ENCODE measurements at places on chromosomes 12 and 14. TPM values are rescaled to one million over a fixed set of nuclear protein-coding genes. Genes with fewer than 3 reads are reported as not detected.

GLIPR1L2 gene
- 1.6 TPM for total RNA-seq

GRCh38 chr12:24230061-24230701 lies 280.7 kb upstream of the SOX5 start:
- DNase-seq, result no peak

DNA sequence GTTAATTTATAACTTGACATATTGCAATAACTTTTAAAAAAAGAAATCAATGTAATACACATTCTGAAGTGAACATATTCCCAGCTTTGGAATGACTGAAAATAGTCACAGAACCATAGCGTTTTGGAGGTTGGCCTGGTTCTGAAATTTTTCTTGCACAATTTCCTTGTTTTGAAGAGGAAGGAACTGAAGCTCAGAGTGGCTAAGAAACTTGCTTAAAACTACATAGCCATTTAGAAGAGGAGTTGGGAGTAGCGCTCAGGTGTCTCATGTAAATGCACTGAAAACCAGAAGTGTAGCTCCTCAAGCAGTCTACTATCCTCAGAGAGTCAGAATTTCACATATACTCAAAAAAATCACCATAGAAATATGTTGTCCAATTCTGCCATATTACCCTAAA lies 41.2 kb downstream of the SLC38A1 start:
- no peak for DNase-seq

FIGNL2 gene
- total RNA-seq, result 0.32 TPM

GTF2H3 gene
- 38.7 TPM for total RNA-seq

GRCh38 chr12:75482646-75483045 lies 2.1 kb downstream of the GLIPR1 start:
- DNase-seq, result peak; percentile 40

OASL gene
- total RNA-seq, result 0.54 TPM

DNA sequence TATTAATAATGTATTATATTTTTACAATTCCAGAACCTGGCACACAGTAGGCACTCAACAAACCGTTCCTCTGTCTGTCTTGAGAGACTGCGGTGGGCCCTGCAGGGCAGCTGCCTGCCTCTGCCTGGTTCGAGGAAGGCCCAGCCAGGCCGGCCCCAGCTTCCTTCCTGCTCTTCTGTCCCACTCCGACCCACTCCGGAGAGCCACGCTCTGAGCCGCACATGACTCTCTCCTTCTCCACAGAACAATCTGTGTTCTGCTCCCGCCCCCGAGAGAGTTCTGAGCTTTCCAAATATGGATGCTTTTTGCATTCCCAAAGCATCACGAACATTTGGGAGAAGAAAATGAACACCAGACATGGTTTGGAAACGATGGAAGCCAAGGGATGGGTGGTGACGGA lies 57.3 kb downstream of the TTC7B start:
- DNase-seq, result peak; percentile 77

ABCC9 gene
- total RNA-seq, result 44.3 TPM

DNA sequence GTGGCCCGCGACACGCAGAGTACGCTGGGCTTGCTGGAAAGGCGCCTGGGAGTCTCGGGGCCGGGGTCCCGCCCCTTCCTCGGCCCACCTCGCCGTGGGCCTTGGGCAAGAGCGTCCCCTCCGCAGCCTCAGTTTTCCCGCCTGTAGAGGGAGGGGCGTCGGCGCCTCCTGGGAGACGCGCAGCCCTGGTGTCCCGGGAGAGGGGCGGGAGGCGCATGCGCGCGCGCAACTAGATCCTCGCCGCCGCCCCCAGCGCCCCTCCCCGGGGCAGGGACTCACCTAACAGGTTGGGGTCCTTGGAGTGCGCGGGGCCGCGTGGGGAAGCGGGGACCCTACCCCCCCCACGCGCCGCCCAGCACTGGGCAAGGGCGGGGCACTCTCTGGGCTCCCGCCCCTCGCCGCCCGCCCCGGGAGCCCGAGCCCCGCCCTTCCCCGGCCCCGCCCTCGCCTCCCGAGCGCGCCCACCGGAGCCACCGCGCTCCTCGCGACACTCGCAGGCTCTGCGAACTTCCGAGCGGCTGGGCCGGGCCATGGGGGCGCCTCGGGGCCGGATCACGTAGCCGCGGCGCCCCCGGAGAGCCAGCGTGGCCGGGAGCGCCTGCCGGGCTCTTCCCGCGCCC lies at the start of gene KIF26A:
Gene KIF26A, plus strand, starts transcription at position 490 of the 620 bp plus-strand sequence. CDS start 136 bp downstream, outside the sequence.
- DNase-seq, result no peak

GRCh38 chr12:12796928-12797793 lies 11.7 kb downstream of the APOLD1 start:
- DNase-seq, result no peak

DNA sequence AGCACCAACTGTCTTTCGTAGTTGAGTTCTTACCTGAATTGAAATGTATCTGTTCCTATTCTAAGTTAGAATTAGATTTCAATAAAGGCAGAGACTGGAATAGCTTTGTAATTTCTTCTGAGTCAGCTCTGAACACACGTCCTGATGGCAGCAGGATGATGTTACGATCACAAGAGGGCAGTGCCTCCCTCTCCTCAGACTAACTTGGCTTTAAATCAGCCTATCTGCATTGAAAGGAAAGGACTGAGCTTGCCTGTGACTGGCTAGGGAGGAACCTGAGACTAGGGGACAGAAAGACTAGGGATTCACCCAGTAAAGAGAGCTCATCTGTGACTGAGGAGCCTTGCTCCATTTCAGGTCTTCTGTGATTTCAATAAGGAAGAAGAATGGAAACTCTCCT lies 323.7 kb upstream of the OR4E1 start:
- peak; percentile 28 for DNase-seq

ASCL1 gene
- total RNA-seq, result not detected

TBC1D30 gene
- total RNA-seq, result not detected

EMP1 gene
- 744 TPM for total RNA-seq

- DNase-seq, result no peak
These were observed 62.6 kb downstream of the ELK3 start for GRCh38 chr12:96256672-96257361.

DNA sequence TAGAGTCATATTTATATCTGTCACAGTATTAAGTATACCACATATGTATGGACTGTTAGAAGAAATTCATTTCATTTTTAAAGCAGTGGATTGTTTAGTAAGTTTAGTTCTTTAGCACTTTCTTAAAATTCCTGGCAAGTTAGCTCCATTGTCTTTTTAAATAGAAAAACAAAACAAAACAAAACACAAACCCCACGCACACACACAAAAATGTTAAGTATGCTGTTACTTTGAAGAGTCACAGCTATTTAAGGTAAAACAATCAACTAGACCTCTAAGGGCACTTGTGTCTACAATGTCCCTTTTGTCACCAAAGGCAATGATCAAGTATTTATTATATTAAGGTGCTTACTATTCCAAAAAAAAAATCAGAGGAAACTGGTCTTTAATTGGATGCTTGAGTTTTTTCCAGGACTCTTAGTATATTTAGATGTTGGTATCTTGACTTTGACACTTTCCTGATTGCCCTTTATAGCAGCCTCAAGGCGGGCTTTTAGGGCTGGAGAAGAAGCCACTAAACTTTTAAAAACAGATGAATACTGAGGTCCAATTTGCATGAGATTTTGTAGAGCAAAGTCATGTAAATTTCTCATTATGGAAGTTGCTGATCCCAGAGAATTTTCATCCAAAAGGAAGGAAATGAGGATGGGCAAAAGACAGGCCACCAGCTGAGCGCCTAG lies 85.5 kb upstream of the HECTD1 start:
- DNase-seq, result no peak

DNA sequence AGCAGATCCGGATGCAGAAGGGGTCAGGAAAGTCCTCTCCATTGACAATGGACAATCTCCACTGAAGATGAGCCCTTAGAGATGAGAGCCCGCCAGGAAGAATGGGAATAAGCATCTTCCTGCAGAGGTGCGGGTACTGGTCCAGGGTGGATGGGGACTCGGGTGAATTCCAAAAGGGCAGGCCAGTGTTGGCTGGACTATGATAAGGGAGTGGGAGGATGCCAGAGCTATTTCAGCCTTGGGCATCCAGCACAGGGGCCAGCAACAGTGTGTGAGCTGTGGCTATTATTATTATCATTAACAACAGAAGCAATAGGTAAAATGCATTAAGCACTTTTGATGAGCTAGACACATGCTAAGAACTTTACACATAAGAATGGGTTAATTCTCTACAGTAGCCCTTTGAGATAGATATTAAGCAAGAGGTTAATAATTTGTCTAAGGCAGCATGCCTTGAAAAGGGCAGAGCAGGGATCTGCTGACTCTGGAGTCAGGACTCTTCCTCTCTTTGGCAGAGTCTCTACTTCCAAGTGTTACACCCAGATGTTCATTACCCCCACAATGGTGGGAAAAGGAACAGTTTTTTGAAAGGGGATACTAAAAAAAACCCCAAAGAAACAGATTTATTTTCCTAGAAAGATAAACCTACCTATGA lies 55.2 kb downstream of the PRICKLE1 start:
- no peak for DNase-seq

DNA sequence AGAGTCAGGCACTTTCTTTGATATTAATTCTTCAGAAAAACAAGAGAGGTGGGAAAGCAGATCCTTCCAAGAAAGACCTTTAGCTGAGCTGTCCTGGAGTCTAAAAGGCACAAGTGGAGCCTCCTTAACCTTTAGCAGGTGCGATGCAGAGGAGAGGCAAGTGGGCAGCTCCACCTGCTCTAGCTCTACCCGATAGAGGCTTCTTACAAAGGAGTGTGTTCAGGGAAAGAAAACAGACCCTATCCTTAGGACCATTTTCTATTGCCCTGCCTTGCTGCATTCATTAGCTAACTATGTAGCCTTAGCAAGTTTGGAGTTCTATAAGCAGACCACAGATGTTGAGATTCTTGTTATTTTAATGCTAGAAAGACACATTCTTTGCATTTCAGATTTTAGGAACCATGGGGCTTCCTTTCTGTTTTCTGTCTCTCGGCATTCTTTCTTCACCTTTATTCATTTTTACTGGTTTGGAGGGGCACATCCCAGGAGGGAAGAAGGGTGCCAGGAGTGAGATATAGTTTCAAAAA lies 214.5 kb downstream of the EGLN3 start:
- DNase-seq, result no peak

GRCh38 chr14:24432259-24433131 lies 2.7 kb downstream of the KHNYN start:
- DNase-seq, result peak; percentile 59

- DNase-seq, result no peak
These were observed 1.2 kb downstream of the POU6F1 start for GRCh38 chr12:51216642-51217041.

DNA sequence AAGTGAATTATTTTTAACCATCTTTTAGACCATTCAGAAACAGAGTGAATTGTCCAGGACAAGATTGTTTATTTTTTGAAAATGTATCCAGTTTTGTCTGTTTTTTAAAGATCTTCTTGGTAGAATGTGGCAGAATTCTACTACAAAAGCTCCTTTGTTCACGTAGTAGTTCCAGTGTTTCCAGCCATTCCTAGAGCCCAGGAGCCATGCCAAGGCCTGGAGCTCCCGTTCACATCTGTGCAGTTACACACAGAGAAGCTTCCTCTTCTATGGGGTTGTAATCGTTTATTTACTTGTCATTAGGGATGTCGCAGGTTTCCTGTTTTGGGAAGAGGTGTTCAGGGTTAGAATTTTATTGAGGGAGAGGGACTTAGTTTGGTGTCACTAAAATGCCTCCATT lies 409.8 kb downstream of the NPAS3 start:
- DNase-seq, result no peak

Measured in GM23248 (cell line).